ENCODE measurements at places on chromosomes 13 and 19.

DNA sequence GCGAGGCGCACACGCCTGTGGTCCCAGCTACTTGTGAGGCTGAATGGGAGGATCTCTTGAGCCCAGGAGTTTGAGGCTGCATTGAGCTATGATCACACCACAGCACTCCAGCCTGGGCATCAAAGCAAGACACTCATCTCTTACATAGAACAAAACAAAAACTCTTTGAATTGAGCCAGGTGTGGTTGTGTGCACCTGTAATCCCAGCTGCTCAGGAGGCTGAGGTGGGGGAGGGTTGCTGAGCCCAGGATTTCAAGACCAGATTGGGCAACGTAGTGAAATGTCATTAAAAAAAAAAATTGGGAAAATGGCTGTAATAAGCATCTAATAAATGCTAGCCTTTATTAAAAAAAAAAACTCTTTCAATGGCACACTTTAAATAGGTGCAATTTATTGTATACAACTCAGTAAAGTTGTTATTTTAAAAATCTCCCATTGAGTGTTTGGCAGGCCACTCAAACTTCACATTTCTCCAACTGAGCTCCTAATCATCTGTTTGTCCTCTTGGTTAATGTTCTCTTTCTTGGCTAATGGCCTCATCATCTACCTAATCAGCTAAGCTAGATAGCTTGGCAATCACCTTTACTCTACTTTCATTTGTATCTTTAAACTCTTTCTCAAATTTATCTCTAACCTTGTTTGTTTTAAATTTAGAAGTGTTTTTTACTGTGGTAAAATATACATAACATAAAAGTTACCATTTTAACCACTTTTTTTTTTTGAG lies 28.1 kb upstream of the HMGB1 start:
- DNase-seq, result no peak

DNA sequence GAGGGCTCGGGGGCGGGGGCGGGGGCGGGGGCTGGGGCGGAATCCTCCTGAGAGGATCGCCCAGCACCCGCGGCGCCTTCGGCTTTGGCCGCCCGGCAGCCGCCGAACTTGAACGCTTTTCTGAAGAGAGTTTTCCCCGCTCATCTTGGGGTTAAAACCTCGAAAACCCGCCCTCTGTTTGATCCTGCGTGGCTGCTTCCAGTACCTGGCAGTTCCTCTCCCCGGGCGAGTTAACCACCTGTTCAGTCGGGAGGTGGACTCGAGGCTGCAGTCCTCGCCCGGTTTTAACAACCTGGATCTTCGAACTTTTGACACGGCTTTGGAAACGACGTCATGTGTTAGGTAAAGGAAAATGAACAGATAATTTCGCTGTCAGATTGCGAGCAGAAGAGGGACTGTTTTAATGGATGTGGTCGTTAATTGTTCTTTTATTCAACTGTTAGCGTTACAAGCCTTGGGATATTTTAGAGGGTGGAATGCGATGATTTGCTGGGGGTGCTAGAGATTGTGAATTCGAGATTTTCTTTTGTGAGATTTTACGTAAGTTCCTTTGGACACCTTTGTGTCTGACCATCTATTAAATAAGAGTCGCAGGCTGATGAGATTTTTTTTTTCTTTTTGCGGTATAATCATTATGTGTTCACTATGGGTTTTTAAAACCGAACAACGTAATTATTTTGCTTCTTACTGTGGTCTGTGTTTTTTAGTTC lies 1.0 kb downstream of the FNDC3A start:
- peak; percentile 72 for DNase-seq

DNA sequence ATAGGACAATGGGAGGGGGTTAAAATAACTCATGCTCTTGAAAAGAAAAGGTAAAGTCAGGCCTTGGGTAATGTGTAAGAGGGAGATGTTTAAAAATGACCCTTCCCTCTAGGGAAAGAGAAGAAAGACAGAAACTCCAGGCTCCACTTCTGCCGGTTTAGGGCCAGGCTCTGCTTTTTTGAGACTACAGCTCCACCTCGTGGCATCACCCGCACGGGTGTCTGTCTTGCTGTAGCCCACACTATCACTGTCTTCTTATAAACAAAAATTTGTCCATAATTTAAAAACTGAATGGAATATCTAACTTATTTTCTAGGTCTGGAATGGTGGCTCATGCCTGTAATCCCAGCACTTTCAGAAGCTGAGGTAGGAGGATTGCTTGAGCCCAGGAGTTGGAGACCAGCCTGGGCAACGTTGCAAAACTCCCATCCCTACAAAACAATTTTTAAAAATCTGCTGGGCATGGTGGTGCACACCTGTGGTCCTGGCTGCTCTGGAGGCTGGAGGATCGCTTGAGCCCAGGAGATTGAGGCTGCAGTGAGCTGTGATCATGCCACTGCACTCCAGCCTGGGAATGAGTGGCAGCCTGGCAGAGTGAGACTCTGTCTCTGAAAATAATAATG lies 65.1 kb upstream of the GTF3A start:
- DNase-seq, result peak; percentile 61

- DNase-seq, result no peak
Measured at GRCh38 chr19:37963190-37963936, 56.4 kb downstream of the SIPA1L3 start.

DNA sequence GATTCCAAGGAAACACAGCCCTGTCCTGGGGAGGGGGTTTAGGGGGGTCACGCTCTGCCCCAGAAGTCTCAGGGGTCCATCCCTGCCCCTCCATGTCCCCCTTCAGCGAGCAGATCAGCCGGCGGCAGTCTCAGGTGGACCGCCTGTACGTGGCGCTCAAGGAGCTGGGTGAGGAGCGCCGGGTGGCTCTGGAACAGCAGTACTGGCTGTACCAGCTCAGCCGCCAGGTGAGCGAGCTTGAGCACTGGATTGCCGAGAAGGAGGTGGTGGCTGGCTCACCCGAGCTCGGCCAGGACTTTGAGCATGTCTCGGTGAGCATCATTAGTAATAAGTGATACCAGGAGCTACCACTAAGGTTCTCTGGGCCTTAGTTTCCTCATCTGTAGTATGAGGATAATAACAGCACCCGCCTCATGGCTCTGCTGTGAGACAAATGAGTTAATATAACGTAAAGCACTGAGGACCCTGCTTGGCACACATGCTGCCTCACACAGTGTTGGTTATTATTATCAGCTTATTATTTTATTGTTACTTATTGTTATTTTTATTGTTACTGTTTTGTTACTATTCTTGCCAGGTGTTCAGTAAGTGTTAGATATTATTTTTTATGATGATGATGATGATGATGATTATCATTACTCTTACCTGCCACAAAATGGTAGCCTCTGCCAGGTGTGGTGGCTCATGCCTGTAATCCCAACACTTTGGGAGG lies 20.5 kb upstream of the SHKBP1 start:
- no peak for DNase-seq

DNA sequence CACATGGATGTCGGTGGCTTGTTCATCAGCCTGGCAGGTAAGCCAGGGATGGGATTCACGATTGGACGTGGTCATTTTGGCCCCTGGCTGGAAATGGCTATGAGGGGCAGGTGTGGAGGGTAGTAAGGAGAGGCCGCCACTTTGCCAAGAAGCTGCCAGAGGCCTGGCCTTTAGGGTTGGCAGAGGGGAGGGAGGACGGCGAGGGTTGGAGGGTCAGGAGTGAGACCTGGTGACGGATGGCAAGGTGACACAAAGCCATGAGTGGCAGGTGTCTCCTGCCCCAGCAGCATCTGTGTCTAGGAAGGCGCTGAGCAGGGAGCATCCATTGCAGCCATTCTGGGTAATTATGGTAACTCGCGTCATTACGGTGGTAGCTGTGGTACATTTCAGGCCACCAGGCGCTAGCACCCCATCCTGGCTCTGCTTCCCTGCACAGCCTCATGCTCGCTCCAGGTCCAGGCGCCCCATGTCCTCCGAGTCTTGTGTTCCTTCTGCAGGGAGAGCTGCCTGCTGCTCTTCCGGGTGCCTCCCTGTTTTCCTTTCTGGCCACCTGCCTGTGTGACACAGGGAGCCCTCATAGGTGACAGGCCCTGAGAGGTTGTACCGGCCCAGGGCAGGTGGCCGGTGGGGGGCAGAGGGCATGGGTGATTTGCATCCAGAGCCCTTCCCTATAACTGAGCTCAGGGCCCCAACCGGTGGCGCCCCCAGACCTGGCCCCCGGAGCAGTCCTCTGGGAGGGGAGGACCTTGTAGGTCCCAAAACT lies 4.2 kb downstream of the SSBP4 start:
- no peak for DNase-seq

DNA sequence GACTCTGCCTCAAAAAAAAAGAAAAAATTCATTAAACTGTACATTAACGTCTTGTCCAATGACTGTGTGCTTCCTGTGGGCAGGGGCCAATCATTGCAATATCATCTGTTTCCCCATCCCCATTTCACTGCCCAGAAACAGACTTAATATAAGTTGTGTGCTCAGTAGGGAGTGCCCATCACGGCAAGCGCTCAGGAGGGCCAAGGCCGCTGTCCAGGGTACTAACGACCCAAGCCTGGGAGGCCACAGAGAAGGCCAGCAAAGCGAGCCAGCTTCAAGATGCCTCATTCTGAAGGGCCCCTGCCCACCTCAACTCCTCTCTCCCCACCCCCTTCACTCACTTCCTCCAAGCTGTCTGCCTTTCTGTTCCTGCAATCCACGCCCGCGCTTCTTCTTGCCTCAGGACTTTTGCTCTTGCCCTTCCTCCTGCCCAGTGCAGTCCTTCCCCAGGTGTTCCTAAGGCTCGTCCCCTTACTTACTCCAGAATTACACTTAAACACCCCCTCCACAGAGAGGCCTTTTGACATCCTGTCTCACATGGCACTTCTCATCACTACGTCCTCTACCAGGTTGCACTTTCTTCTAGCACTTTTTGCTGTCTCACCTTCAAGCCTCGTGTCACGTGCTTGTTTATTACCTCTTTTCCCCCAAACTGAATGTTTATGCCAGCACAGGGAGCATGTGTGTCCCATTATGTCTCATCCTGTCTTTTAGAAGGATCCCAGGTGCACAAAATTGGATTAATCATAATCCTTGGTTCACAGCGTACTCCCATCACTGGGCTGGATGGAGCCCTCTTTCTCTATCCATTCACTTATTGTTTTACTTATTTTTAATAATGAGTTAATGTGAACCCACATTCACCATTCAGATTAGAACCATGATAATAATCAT lies 11.3 kb upstream of the POU2F2 start:
- DNase-seq, result no peak

DNA sequence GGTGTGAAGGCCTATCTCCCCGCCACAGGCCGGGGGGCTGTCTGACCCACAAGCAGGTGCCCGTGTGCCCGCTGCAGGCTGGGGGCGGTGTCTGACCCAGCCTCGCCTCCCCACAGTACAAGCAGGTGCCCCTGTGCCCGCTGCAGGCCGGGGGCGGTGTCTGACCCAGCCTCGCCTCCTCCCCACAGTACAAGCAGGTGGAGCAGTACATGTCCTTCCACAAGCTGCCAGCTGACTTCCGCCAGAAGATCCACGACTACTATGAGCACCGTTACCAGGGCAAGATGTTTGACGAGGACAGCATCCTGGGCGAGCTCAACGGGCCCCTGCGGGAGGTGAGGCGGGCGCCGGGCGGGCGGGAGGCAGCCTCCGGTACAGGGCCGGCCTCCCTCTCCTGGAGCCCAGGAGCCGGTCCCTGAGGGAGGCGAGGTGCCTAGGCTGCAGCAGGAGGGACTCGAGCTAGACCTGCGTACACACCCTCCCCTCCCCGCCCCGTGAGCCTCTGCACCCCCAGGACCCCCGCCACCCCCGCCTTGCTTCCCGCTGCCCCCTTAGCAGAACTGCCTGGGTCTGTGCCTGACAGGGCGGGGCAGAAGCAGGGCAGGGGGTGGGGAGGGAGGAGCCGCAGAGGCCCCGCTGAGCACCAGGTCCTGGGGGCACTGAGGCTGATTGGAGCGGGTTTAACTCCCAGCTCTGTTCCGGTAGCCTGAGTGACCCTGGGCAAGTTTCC lies 20.6 kb downstream of the HCN2 start:
- no peak for DNase-seq

DNA sequence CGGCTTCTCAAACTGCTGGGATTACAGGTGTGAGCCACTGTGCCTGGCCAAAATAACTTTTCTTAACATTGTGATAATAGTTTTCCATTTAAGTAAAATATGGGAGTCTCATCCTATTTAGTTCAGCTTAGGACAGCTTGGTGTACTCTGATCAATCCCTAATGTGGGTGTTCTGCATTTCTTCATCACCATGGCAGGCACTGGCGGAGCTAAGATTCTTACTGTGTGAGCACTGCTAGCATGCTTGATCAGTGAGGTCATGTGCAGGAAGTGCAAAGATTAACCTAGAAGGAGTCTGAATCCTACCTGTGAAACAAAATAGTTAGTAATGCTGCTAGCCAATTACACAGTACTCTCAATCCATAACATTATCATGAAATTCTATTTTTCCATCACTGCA lies 1684.2 kb upstream of the SLC10A2 start:
- no peak for DNase-seq

- DNase-seq, result no peak
Measured at GRCh38 chr19:8000298-8001038, 5.0 kb downstream of the ELAVL1 start.

GRCh38 chr19:5261156-5261890 lies 79.3 kb downstream of the PTPRS start:
- no peak for DNase-seq

DNA sequence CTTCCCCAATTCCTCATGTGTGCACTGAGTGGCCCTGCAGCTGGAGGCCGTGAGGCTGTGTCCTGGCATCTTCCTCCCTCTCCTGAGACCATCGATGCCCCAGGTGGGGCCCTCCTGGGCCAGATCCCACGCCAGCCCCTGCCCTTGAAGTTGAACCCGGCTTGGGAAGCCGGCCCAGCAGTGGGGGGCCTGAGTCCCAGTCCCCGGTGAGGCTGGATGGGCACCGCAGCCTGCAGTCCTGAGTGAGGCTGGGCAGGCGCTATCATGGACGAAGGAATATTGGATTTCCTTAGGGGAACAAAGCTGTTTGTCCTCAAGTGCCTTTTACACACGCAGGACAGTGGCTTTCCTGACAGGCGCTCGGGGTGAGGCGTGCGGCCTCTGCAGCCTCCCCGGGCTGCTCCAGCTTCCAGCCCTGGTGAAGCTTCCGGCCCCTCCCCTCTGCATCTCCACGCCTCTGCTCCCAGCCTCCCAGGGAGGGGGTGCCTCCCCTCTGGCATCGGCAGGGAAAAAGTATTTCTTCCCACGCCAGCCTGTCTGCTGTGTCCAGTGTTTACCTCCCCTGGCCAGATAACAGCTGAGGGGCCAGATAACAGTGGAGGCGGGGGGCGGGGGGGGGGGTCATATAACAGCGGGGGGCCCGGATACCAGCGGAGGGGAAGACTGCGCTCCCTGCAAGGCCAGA lies 159.5 kb downstream of the KDM4B start:
- DNase-seq, result no peak

GRCh38 chr13:78060966-78061365 lies 142.3 kb upstream of the EDNRB start:
- DNase-seq, result no peak

DNA sequence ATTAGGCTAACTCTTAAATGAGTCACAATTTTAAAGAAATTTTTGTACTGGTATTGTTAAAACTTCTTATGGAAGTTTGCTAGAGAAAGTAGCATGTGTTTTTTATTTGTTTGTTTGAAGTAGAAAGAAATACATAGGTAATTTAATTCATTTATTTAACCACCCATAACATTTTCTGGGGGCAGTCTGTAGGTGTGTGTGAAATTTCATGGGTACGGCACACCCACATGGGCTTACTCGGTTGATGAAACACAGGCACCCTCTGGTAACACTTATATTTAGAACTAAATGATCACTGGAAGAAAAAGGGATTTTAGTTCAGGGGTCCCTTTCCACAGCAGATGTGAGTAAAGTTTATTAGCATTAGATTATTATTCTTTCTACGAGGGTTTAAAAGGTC lies 88.1 kb downstream of the DGKH start:
- no peak for DNase-seq

GRCh38 chr13:111503376-111503775 lies 182.9 kb downstream of the TEX29 start:
- no peak for DNase-seq

- DNase-seq, result no peak
Measured at GRCh38 chr13:112637017-112637801, 49.3 kb upstream of the TUBGCP3 start.
